Non-pigmented ciliary epithelial cell (primary cell): ENCODE measurements at places on chromosomes 2 and 18.

DNA sequence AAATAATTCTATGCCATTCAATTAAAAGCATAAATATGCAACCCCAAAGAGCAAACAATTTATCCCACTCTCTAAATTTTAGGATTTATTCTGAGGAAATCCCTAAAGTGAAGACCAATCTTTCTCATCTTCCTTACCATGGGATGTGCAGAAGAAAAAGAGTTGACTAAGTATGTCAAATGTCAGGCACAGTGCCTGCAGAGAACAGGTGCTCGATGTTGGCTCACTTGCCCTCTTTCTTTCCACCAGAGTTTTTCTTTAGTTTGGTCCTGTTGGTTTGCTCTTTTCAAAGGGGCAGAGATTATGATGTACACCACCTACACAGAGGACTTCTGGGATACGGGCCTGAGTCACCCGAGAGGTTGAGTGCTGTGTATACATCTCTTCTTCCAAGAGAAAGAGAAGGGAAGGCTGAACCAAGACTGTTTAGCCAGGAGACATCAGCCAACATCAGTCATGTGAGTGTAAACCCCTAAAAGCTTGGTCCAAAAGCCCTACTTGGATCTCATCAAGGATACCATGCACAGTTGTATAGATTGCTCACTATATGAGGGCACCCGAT, 51.7 kb downstream of the SUMO1 start:
- no peak for DNase-seq

DNA sequence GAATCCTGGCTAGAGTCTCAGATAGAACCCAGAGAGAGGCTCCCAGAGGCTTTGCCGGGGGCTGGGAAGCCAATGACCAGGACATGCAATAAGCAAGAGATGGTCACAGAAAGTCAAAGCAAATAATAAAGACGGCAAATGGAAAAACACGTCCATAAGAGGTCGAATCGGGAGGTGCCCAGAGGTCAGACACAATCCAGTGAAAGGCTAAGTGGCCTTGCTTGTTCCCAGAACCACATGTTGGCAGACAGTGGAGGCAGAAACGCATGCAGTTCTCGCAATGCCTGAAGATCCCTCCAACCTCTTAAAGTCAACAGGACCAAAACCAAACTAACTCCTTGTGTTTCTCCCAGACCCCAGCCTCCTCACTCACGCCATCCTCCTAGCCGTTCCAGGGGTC, 3.0 kb downstream of the CYB5A start:
- no peak for DNase-seq

DNA sequence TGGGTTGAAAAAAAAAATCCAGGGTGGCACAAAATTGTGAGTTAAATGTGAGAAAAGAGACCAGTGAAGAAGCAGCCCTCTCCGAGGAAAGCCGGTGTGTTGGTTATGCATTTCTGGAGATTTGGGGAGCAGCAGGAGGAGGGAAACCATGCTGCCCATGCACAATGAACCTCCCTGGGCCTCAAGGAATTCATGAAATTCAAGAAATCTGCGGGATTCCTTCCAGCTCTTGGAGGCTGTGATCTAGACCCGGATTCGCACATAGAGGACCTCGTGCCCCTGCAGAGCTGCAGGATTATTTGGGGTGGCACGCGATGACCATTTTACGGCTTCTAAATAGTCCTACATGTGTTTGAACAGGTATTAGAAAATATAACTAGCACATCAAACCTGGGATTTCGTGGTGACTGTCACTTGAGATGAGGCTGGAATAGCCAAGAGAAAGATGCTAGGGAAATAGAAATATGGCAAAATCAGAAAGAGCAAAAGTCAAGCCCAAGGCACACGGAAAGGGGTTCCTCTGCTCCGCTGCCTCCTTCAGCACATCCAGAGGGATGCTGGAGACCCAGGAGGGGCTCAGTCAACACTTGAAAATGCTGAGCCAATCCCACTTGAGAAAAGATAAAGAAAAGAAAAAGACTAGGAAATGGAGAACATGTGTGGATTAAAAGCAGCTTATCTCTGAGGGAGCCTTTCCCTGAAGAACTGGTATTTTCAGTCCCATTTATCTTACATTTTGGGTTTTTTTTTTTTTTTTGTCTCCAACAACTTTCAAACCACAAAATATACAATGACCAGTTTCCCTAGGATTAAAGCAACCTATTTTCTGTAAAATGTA, 22.0 kb downstream of the KCTD1 start:
- DNase-seq = no peak

- DNase-seq = no peak
Observed at GRCh38 chr18:2998644-2999043, 14.3 kb downstream of the LPIN2 start.

GRCh38 chr2:100214265-100214971, 72.0 kb upstream of the AFF3 start:
- no peak for DNase-seq

GRCh38 chr2:18901242-18901641, 311.9 kb upstream of the NT5C1B start:
- DNase-seq = no peak
